Kidney capillary endothelial cell (primary cell): ENCODE measurements at places on chromosomes 11 and 22.
A peak's percentile ranks its signal among the peaks of the same experiment; 100 is the strongest.

GRCh38 chr11:45853332-45854219, 6.3 kb downstream of the CRY2 start:
- no peak for DNase-seq

DNA sequence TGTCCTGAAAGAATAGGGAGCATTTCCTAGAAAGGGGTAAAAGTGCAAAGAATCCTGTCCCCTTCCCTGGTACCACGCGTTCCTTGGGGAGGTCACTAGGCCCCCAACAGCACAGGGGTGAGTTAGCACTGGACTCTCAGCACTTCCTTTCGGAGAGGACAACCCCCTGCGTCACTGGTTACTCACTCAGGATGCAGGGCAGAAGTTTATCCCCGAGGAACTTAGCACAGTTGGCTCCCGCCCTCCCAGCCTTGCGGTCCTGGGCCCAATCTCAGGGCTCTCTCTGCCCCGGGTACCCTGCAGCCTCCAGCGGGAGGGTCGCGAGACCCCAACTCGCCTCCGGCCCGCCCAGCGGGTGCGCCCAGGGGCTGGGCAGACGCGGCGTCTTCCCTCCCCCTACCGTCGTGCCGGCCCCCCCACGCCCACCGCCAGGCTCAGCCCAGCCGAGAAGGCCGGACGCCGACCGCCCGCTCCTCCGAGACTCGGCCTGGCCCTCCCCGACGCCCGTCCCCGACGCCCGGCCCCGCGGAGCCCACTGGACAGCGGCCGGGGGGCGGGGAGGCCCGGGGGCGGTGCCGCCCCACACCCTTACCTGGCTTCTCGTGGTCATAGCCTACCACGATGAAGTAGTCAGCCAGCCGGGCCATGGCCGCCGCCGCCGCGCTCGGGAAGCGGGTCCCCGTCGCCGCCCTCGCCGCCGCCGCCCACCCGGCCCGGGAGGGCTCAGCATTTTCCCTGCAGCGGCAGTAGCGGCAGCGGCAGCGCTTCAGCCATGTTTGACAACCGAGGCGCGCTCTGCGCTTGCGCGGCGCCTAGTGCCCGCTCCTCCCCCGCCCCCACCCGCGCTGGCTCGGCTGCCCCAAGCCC, at the start of gene SBF2:
Gene SBF2 (minus strand): TSS at position 797 of the 867 bp plus-strand sequence. CDS start 150 bp downstream, at position 647.
- peak; percentile 92 for DNase-seq

- peak; percentile 42 for DNase-seq
Measured at GRCh38 chr11:78202733-78203167, 14.0 kb downstream of the USP35 start.

DNA sequence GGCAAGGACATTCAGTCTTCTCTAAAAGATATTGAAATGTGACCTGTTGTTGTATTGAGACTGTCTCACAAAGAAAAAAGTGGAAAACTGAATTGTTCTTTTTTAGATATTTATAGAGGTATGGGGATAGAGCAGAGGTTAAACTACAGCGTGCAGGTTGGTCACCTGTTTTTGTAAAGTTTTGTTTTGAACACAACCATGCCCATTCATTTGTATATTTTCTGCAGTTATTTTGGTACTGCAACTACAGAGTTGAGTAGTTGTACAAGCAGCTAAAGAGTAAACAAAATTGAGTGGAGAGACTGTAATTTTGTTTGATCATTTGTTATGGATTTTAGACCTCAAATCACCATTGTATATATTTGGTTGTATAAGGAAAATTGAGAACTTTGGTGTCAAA, 11.3 kb downstream of the EED start:
- DNase-seq: no peak

- peak; percentile 38 for DNase-seq
Measured at GRCh38 chr22:42856179-42856864, 751 bp downstream of the ARFGAP3 start.

GRCh38 chr11:61429346-61429690, 457 bp downstream of the CPSF7 start:
- peak; percentile 61 for DNase-seq

- no peak for DNase-seq
Measured at GRCh38 chr11:72331761-72332160, 87.8 kb upstream of the PHOX2A start.

- no peak for DNase-seq
Measured at GRCh38 chr11:106278391-106278790, 200.9 kb downstream of the AASDHPPT start.

DNA sequence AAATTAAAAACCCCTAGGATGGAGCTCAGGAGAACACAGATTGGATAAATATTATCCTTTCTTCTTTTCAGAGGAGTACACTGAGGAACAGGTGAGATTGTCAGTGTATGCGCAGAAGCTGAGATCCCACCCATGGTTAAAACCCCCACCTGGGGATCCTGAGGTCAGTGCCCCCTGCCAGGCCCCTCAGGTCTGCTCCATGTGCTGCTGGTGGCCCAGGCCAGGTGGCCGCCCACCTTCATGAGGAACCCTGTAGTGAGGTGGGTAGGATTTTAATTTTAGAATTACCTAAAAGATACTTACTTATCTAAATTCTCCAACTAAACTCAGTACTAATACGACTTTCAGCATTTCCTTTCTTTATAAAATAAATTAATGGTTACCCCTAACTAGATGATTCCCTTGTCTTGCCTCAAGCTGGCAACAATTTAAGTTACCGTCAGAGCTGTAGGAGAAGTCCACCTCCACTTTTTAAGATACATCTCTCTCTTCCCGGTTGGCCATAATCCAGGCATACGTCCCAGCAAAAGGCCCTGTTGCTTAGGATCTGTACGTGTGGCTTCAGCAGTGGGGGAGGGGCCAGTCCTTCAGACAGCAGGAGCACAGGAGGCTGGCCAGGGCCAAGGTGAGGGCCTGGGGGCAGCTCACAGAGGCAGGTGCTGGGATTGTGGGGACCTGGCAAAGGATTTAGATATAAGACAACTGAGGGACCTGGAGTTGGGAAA, 61.5 kb upstream of the PITPNB start:
- DNase-seq: no peak

GRCh38 chr22:50600967-50601668, 525 bp downstream of the MAPK8IP2 start:
- DNase-seq: no peak

- DNase-seq: no peak
Measured at GRCh38 chr22:17269224-17269606, 50.0 kb upstream of the ADA2 start.

GRCh38 chr11:205221-206001, 1.8 kb downstream of the BET1L start:
- no peak for DNase-seq
